ENCODE measurements at places on chromosomes 2 and 18. TPM values are rescaled to one million over a fixed set of nuclear protein-coding genes. Genes with fewer than 3 reads are reported as not detected.
A peak's percentile ranks its signal among the peaks of the same experiment; 100 is the strongest.

- no peaks in the 10 kb centered on the region for H3K27me3 ChIP-seq
- peaks cover 5% of the 10 kb centered on the region for H3K36me3 ChIP-seq
- peak overlapping the region; percentile 58 for H3K4me3 ChIP-seq
Measured at GRCh38 chr18:36352384-36352783, 54.9 kb downstream of the FHOD3 start.

- H3K36me3 ChIP-seq: peaks cover 14% of the 10 kb centered on the region
- no peak overlapping the region for H3K27ac ChIP-seq
- H3K4me3 ChIP-seq: no peak overlapping the region
- peaks cover 9% of the 10 kb centered on the region for H3K4me1 ChIP-seq
- peaks cover 1% of the 10 kb centered on the region for H3K27me3 ChIP-seq
Measured at GRCh38 chr18:58490238-58490637, 138.7 kb downstream of the ALPK2 start.

DNA sequence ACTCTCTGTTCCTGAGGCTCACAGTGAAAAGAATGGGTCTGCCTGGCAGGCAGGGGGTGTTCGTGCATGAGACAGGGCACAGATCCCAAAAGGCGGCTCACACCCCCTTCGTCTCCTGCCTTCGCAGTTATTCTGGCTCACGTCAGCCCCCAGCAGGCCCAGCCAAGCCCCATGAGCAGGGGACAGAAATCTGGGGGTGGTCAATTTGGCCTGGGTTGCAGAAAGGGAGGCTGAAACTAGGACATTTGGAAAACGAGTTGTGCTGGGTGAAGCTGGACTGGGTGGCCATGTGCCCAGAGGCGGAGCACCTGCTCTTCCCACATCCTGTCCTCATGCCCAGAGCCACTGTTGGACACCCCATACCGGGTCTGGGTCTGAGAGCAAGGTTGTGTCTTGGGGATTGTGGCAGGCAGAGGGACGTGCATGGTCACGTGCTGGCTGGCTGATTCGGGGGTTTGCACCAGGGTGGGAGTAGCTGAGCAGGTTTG, 99.0 kb upstream of the MCFD2 start:
- H3K4me1 ChIP-seq: peaks cover 36% of the 10 kb centered on the region
- no peak overlapping the region for H3K4me3 ChIP-seq
- H3K27me3 ChIP-seq: peaks cover 5% of the 10 kb centered on the region
- DNase-seq: no peak

The FBXO15 gene
- total RNA-seq: 1.3 TPM

The MROH2A gene
- total RNA-seq: not detected

- H3K27ac ChIP-seq: no peak overlapping the region
- H3K4me3 ChIP-seq: peak overlapping the region; percentile 87
- peaks cover 26% of the 10 kb centered on the region for H3K27me3 ChIP-seq
Measured at GRCh38 chr18:58044370-58045241, 580 bp downstream of the NEDD4L start.

The RNF152 gene
- 48.2 TPM for total RNA-seq

The ELOA2 gene
- total RNA-seq: not detected

The COLEC11 gene
- not detected for total RNA-seq

- no peak overlapping the region for H3K4me3 ChIP-seq
- no peaks in the 10 kb centered on the region for H3K27me3 ChIP-seq
- H3K36me3 ChIP-seq: no peaks in the 10 kb centered on the region
- H3K4me1 ChIP-seq: peaks cover 45% of the 10 kb centered on the region
- no peak for DNase-seq
Measured at GRCh38 chr2:187646556-187646955, 92.3 kb upstream of the TFPI start.

DNA sequence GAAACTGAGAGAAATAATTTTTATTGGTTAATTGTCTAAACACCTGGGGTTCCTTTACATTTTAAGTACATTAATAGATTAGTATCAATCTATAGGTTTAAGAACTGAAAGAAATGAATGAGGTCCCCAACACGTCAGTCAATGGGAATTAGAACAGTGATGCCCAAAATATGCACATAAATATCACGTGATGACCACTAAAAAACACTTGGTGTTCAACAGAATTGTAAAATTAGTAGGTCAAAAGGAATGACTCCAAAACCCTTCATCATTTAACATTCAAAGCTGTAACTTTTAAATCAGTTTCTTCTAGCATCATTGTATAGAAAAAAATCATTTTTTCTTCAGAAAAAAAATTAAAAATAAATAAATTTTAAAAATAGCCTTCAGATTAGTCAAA, 140.9 kb downstream of the SLC8A1 start:
- no peak for DNase-seq
- H3K4me1 ChIP-seq: peaks cover 9% of the 10 kb centered on the region
- no peaks in the 10 kb centered on the region for H3K27me3 ChIP-seq
- H3K27ac ChIP-seq: no peak overlapping the region

DNA sequence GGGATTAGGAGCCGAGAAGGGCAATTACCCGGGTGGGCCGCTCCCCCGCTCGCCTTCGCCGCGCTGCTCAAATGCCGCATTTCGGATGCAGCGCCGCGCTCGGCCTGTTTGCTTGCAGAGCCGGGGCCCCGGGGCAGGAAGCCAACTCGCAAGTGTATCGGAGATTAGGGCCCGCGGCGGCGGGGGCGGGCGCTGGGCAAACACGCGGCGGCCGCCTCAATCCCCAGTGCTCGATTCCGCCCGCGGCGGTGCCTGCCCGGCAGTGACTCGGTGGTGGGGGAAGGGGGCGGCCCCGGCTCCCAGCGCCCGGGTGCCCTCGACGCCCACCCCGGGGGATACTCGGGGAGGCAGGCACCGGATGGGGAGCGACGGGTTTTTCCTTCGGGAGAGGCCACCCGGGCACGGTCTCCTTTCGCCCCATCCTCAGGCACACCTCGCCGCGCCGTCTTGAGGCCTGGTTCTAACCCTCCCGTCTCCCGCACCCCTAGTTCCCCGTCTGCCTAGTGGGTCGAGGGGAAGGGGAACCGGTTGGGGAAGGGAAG, 26.6 kb upstream of the NOTO start:
- peak overlapping the region; percentile 79 for H3K27ac ChIP-seq
- peaks cover 16% of the 10 kb centered on the region for H3K4me1 ChIP-seq
- peak; percentile 25 for DNase-seq
- no peaks in the 10 kb centered on the region for H3K36me3 ChIP-seq
- peak overlapping the region; percentile 90 for H3K4me3 ChIP-seq
- peaks cover 14% of the 10 kb centered on the region for H3K27me3 ChIP-seq

Data from HFFc6 (cell line).